H9 (cell line): ENCODE measurements at places on chromosomes 6 and 20. TPM values are rescaled to one million over a fixed set of nuclear protein-coding genes. Genes with fewer than 3 reads are reported as not detected.
A peak's percentile ranks its signal among the peaks of the same experiment; 100 is the strongest.

- H3K36me3 ChIP-seq, result no peaks in the 10 kb centered on the region
- H3K27ac ChIP-seq, result no peak overlapping the region
- peaks cover 8% of the 10 kb centered on the region; the same call in 1 of the 2 replicates for H3K4me1 ChIP-seq
- DNase-seq, result no peak
- H3K4me3 ChIP-seq, result no peak overlapping the region
- no peaks in the 10 kb centered on the region for H3K27me3 ChIP-seq
Measured at GRCh38 chr6:137928286-137928685, 61.2 kb downstream of the TNFAIP3 start.

CALHM4 gene
- total RNA-seq, result not detected in 2 replicates

DNA sequence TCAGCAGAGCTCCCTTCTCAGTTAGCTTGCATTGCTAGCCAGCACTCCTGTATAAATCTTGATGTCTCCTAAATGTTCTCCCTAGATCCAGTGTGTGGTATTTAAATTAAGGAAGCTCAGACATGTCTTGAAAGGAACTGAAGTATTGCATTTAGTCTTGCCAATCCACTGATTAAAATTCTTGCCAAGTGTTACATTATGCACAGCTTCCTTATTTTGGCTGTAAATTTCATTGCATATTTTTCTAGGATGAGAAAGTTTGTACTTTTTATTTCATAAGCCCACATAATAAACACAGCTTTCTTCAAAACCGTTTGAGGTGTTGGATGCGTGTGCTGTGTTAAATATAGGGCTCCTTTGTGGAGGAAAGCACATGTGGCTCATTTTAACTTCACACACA, 329.8 kb upstream of the FLRT3 start:
- H3K36me3 ChIP-seq, result no peaks in the 10 kb centered on the region
- no peaks in the 10 kb centered on the region for H3K27me3 ChIP-seq
- no peak for DNase-seq
- H3K27ac ChIP-seq, result no peak overlapping the region
- H3K4me1 ChIP-seq, result no peaks in the 10 kb centered on the region

DNA sequence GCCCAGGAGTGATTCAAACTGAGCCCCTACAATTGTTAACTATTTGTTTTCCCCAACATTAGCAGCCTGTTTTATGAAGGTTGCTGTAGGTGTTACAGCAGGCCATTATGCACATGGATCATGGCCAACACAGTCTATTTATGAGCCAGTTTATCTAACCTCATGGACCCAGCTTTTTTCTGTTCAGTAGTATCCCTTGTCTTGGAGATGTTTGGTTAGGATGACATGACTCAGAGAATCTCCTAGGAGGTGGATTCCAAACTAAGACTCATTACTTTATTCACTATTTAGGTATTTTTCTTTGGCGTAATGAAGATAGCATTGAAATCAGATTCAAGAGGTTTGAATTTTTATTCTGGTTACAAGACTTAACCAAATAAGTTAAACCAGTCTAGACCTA, 62.8 kb upstream of the TFB1M start:
- H3K27me3 ChIP-seq, result no peaks in the 10 kb centered on the region
- no peaks in the 10 kb centered on the region for H3K4me1 ChIP-seq
- H3K4me3 ChIP-seq, result no peak overlapping the region
- no peak for DNase-seq

ZSCAN9 gene
- 11.5 and 12.7 TPM in 2 replicates for total RNA-seq

- no peaks in the 10 kb centered on the region for H3K4me1 ChIP-seq
- no peak overlapping the region for H3K27ac ChIP-seq
- peak; percentile 72 for DNase-seq
- no peak overlapping the region for H3K4me3 ChIP-seq
- no peaks in the 10 kb centered on the region for H3K36me3 ChIP-seq
Measured at GRCh38 chr20:60453388-60454246, 495.4 kb downstream of the CDH26 start.

DNA sequence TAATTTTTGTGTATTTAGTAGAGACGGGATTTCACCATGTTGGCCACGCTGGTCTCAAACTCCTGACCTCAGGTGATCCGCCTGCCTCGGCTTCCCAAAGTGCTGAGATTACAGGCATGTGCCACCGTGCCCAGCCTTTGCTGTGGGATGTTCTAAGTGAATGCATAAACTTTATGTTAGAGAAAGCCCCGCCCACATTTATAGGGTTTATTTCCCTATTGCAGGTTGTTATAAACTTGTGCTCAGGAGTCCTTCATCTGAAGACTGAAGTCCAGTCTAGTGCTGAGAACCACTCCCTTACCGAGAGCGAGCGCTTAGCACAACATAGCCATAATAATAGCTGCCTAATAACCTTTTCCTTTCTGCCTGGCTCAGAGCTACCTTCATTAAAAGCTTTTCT, 75.4 kb upstream of the ZNF217 start:
- H3K4me3 ChIP-seq, result no peak overlapping the region
- H3K36me3 ChIP-seq, result no peaks in the 10 kb centered on the region
- no peak for DNase-seq
- H3K27me3 ChIP-seq, result no peaks in the 10 kb centered on the region

RBM24 gene
- total RNA-seq, result 0.48 and 0.55 TPM in 2 replicates

DNA sequence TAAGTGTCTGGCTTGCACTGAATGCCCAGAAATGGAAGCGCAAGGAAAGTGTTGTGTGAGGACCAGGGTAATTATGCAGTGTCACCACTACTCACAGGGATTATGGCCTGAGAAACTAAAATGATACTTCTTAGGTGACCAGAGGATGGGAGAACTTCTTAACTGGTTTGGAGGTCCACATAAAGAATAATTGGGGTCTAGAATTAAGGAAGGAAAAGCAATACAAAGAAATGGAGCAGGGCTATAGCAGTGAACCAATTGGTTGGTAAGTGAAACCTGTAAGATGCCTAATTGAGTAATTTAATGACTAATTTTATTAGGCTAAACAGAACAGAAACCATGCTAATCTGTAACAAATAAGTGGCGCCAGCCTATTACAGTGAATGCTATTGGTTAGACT, 5.3 kb downstream of the TSPYL4 start:
- H3K4me3 ChIP-seq, result no peak overlapping the region
- peaks cover 10% of the 10 kb centered on the region; the same call in 1 of the 2 replicates for H3K4me1 ChIP-seq
- DNase-seq, result no peak

PLTP gene
- total RNA-seq, result 61.4 and 62.5 TPM in 2 replicates

- H3K36me3 ChIP-seq, result peaks cover 16% of the 10 kb centered on the region
- no peak overlapping the region for H3K27ac ChIP-seq
- DNase-seq, result no peak
- no peaks in the 10 kb centered on the region for H3K4me1 ChIP-seq
- no peak overlapping the region for H3K4me3 ChIP-seq
Measured at GRCh38 chr6:135722679-135723078, 128.8 kb upstream of the PDE7B start.

GRCh38 chr20:61976644-61977418, 88.8 kb downstream of the TAF4 start:
- no peak overlapping the region for H3K27ac ChIP-seq
- H3K4me3 ChIP-seq, result no peak overlapping the region
- DNase-seq, result no peak
- no peaks in the 10 kb centered on the region for H3K4me1 ChIP-seq

MCHR2 gene
- not detected in 2 replicates for total RNA-seq

- H3K27me3 ChIP-seq, result no peaks in the 10 kb centered on the region
- no peak overlapping the region for H3K4me3 ChIP-seq
- no peak overlapping the region for H3K27ac ChIP-seq
- no peak for DNase-seq
- no peaks in the 10 kb centered on the region for H3K36me3 ChIP-seq
Measured at GRCh38 chr20:6940876-6941275, 173.4 kb downstream of the BMP2 start.

SLC32A1 gene
- 0.24 and 0.33 TPM in 2 replicates for total RNA-seq

ZNF831 gene
- total RNA-seq, result not detected in 2 replicates

GRCh38 chr6:142088858-142089216, 43.9 kb upstream of the GJE1 start:
- H3K4me1 ChIP-seq, result no peaks in the 10 kb centered on the region
- peaks cover 4% of the 10 kb centered on the region; the same call in 1 of the 2 replicates for H3K27me3 ChIP-seq
- no peaks in the 10 kb centered on the region for H3K36me3 ChIP-seq
- peak; percentile 83 for DNase-seq

DNA sequence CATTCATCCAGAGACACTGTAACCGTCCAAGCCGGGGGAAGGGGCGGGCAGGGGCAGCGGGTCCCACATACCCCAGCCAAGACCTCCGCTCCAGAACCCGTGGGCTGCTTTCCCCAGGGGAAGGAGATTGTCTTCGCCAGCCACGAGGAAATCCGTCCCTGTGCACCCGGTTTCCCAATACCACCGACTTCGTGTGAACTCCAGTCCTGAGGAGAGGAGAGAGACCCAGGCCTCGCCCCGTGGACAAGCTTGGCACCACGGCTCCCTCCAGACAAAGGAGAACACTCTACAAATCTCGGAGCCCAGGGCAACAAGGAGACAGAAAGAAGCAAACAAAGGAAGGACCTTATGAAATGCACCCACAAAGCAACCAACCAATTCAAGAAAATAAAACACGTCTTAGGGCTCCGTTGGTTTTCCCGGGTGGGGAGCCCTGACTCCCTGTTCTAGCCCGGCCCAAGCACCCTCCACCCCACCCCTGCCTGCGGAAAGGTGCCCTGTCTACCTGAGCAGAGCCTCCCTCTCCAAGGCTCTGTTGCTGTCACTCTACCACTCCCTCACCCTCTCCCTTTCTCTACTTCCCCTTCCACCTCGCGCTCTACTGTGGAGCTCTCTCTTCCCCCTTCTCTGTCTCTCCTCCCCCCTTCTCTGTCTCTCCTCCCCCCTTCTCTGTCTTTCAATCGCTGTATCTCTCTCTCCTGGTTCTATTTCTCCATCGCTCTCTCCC, 1382.8 kb upstream of the DEFB115 start:
- DNase-seq, result no peak
- no peak overlapping the region for H3K27ac ChIP-seq
- no peak overlapping the region for H3K4me3 ChIP-seq
- no peaks in the 10 kb centered on the region for H3K27me3 ChIP-seq
- H3K4me1 ChIP-seq, result no peaks in the 10 kb centered on the region
- H3K36me3 ChIP-seq, result peaks cover 35% of the 10 kb centered on the region

DNA sequence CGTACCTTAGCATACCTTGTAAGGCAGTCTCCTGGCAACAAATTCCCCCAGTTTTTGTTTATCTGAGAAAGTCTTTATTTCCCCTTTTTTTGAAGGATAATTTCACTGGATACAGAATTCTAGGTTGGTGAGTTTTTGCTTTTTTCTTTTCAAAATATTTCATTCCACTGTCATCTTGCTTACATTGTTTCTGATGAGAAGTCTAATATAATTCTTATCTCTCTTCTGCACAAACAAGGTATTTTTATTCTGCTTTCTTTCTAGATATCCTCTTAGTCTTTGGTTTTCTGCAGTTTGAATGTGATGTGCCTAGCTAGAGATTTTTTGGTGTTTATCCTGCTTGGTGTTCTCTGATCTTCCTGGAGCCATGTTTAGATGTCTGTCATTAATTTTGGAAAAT, 57.7 kb upstream of the EZR start:
- H3K27ac ChIP-seq, result no peak overlapping the region
- no peaks in the 10 kb centered on the region for H3K27me3 ChIP-seq
- H3K36me3 ChIP-seq, result peaks cover 22% of the 10 kb centered on the region
- no peaks in the 10 kb centered on the region; the same call in 1 of the 2 replicates for H3K4me1 ChIP-seq

- no peaks in the 10 kb centered on the region for H3K4me1 ChIP-seq
- no peak for DNase-seq
- H3K36me3 ChIP-seq, result no peaks in the 10 kb centered on the region; the same call in 2 of the 3 replicates
- H3K27ac ChIP-seq, result no peak overlapping the region
- no peaks in the 10 kb centered on the region for H3K27me3 ChIP-seq
Measured at GRCh38 chr6:127886603-127887002, 14.3 kb downstream of the THEMIS start.

DNA sequence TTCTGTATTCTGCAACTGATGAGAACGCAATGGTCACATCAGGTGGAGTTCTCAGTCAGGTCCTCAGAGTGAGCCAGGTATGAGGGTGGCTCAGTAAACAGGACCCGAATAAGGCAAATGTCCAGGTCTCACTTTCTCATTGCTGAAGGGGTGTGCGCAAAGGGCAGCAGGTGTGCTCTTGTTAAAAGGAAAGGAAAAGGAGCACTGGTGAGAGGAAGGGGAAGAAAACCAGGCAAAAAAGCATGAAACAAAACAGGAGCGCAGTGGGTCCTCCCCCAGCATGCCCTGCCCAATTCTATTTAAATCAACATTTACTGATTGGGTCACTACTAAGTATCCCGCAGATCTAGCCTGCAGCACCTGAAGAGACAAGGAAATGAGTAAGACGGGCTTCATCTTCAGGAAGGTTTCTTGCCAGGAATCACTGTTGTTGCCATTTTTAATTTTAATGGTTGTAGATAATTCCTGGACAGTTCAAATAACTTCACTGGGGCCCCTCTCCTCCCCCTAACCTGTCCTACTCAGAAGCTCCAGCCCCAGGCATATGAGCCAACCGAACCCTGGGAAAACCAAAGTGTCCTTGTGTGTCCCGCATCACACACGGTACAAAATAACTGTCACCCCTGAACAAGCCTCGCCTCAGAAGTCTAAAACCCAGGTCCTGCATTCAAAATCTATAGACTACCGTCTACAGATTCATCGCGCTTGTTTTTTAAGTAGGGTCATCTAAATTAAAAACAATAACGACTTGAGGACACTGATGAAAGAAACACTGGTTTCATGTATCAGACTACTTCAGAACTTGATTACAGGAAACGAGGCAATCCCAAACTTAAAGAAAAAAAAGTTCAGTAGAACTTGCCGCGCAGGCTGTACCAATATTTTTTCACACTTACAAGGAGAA, 980 bp downstream of the MBOAT1 start:
- H3K27me3 ChIP-seq, result no peaks in the 10 kb centered on the region
- H3K4me1 ChIP-seq, result peaks cover 5% of the 10 kb centered on the region; the same call in 1 of the 2 replicates
- peak; percentile 74 for DNase-seq

HTR1E gene
- total RNA-seq, result not detected in 2 replicates

DEFB126 gene
- total RNA-seq, result not detected in 2 replicates

DNA sequence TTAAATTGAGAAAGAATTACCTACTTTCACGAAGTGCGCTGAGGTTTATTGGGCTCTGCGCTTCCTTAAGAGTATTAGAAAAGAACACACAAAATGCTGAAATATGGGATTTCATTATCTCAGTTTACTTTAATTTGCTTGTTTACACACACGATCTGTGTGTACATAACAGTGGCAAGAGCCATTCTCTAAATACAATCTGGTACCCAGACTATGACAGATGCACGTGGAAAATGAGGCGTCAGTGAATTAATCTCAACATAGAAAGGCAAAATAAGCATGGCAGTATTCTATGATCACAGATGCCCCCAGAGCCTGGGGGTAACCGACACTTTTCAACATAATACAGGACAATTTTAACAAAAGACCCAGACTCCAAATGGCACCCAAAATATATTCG, 8.3 kb downstream of the FITM2 start:
- no peak for DNase-seq
- no peaks in the 10 kb centered on the region for H3K27me3 ChIP-seq
- H3K36me3 ChIP-seq, result no peaks in the 10 kb centered on the region
- H3K4me1 ChIP-seq, result no peaks in the 10 kb centered on the region
- no peak overlapping the region for H3K4me3 ChIP-seq
- no peak overlapping the region for H3K27ac ChIP-seq

- no peak for DNase-seq
- H3K4me1 ChIP-seq, result no peaks in the 10 kb centered on the region
- H3K4me3 ChIP-seq, result no peak overlapping the region
- peaks cover 9% of the 10 kb centered on the region; the same call in 1 of the 2 replicates for H3K36me3 ChIP-seq
Measured at GRCh38 chr6:70236343-70236742, 66.5 kb downstream of the COL9A1 start.

- no peak overlapping the region for H3K27ac ChIP-seq
- no peak for DNase-seq
- no peak overlapping the region for H3K4me3 ChIP-seq
- peaks cover 9% of the 10 kb centered on the region; the same call in 1 of the 2 replicates for H3K36me3 ChIP-seq
- peaks cover 4% of the 10 kb centered on the region; the same call in 1 of the 2 replicates for H3K4me1 ChIP-seq
Measured at GRCh38 chr6:21955053-21955595, 341.7 kb downstream of the PRL start.
